ENCODE measurements at places on chromosomes 7 and 10.

GRCh38 chr10:68296843-68297663 lies 34.8 kb upstream of the HNRNPH3 start:
- no peak for DNase-seq

DNA sequence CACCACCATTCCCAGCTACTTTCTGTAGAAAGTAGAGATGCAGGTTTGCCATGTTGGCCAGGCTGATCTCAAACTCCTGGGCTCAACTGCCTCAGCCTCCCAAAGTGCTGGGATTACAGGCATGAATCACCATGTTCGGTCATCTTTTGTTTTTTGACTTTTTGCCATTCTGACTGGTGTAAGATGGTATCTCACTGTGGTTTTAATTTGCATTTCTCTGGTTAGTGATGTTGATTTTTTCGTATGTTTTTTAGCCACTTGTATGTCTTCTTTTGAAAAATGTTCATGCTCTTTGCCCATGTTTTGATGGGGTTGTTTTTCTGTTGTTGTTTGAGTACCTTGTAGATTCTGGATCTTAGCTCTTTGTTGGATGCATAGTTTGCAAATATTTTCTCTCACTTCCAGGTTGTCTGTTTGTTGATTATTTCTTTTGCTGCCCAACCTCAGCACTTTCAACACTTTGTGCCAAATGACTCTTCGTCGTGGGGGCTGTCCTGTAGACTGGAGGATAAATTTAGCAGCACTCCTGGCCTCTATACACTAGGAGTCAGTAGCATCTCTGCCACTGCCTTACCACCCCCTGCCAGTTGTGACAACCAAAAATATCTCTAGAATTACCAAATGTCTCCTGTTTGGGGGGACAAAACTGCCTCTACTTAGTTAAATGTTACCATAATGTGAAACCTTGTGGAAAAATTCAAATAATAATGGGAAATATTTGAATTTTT lies 6.5 kb upstream of the CPED1 start:
- no peak for DNase-seq

GRCh38 chr10:16562891-16563290 lies 41.2 kb upstream of the C1QL3 start:
- DNase-seq: no peak

- DNase-seq: no peak
These were observed 46.1 kb upstream of the ZMIZ1 start for GRCh38 chr10:79022565-79023230.

DNA sequence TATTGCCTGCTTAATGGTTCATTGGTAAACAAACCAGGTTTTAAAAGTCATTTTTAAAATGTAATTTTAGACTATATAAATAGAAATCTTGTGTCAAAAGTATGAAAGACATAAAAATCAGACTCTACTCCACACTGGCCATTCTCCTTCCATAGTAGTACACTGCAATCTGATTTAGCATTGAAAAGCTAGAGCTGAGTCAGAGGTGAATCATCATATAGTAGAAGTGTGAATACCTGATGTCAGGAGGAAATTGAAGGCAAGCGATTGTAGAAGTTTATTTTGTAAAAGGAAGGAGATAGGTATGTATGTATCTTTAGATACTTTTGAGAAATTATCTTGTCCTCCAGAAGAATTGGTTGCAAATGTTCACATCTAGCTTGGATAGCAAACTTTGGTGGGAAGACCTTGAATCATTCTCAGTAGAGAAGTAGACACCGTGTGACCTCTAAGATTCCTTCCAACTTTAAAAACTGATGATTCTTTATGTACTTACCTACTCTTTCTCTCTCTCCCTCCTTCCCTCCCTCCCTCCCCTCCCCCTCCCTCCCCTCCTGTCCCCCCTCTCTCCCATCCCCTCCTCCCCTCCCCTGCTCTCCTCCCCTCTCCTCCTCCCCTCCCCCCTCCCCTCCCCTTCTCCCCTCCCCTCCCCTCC lies 88.1 kb downstream of the BTAF1 start:
- DNase-seq: no peak

Data from thoracic aorta (tissue), 2 donors.